ENCODE measurements at places on chromosomes 2 and 18.

- peak overlapping the region; percentile 86 for H3K4me3 ChIP-seq
- H3K27me3 ChIP-seq = peaks cover 24% of the 10 kb centered on the region
These were observed 1.3 kb upstream of the TBC1D8 start for GRCh38 chr2:101152272-101153076.

DNA sequence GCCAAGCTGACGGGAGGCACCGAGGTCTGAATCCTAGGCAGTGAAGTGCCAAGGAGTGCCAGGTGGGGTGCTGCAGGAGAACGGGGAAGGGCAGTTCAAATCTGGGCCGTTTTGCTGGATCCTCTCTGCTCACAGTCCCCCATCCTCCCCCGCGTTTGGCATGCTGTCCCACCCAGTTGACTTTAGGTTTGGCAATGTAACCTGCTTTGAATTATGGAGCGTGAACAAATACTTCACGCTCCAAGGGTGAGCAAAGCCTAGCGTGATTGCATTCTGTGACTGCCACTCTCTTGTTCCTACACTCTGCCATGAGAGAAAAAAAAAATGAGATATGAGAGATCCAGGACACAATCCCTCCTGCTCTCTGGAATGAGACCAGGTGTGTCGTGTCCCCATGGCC is 381.9 kb downstream of the ZNF516 start:
- no peaks in the 10 kb centered on the region for H3K4me1 ChIP-seq

- no peaks in the 10 kb centered on the region for H3K4me1 ChIP-seq
- no peak for DNase-seq
- H3K27ac ChIP-seq = no peak overlapping the region
- H3K4me3 ChIP-seq = no peak overlapping the region
- H3K36me3 ChIP-seq = no peaks in the 10 kb centered on the region
These were observed 277.1 kb downstream of the PIEZO2 start for GRCh38 chr18:10872304-10872703.

- H3K4me3 ChIP-seq = no peak overlapping the region
- no peak overlapping the region for H3K27ac ChIP-seq
- no peaks in the 10 kb centered on the region for H3K27me3 ChIP-seq
- no peaks in the 10 kb centered on the region for H3K36me3 ChIP-seq
- peaks cover 14% of the 10 kb centered on the region for H3K4me1 ChIP-seq
These were observed 7.1 kb downstream of the CATIP start for GRCh38 chr2:218363736-218364135.

GRCh38 chr2:98985905-98986666 is 50.1 kb upstream of the CRACDL start:
- no peak overlapping the region for H3K4me3 ChIP-seq
- H3K36me3 ChIP-seq = peaks cover 1% of the 10 kb centered on the region
- no peaks in the 10 kb centered on the region for H3K4me1 ChIP-seq
- H3K27ac ChIP-seq = no peak overlapping the region
- H3K27me3 ChIP-seq = peaks cover 3% of the 10 kb centered on the region
- no peak for DNase-seq

GRCh38 chr2:174752403-174753037 is 11.8 kb downstream of the CHRNA1 start:
- DNase-seq = no peak
- H3K4me3 ChIP-seq = peak overlapping the region; percentile 19
- H3K27me3 ChIP-seq = peaks cover 3% of the 10 kb centered on the region
- H3K4me1 ChIP-seq = peaks cover 50% of the 10 kb centered on the region

- DNase-seq = no peak
- H3K4me3 ChIP-seq = no peak overlapping the region
- peaks cover 70% of the 10 kb centered on the region for H3K36me3 ChIP-seq
- no peaks in the 10 kb centered on the region for H3K4me1 ChIP-seq
- H3K27me3 ChIP-seq = no peaks in the 10 kb centered on the region
These were observed 28.1 kb downstream of the ADNP2 start for GRCh38 chr18:80137137-80137536.

DNA sequence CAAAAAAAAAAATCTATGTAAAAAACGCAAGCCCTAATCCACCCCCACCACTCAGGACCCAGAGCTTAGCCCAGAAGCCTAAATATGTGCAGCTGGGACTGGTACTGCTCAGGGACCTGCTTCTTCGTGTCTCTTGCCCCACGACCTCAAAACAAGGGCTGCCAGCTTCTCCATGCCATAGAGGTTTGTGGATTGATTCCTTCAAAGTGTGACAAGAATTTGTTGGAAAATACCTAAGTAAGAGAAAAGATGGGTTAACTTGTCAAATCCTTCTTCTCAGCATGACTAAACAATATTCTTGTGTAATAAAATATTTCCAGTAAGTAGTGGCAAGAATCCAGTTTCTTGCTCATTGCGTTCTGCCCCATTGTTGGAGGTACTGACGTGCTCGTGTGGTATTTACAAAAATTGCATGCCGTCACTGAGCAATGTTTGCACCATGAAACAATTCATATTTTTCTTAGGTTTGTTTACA is 825 bp upstream of the SCYGR1 start:
- no peak for DNase-seq
- H3K4me1 ChIP-seq = peaks cover 45% of the 10 kb centered on the region
- H3K36me3 ChIP-seq = no peaks in the 10 kb centered on the region
- no peak overlapping the region for H3K4me3 ChIP-seq

DNA sequence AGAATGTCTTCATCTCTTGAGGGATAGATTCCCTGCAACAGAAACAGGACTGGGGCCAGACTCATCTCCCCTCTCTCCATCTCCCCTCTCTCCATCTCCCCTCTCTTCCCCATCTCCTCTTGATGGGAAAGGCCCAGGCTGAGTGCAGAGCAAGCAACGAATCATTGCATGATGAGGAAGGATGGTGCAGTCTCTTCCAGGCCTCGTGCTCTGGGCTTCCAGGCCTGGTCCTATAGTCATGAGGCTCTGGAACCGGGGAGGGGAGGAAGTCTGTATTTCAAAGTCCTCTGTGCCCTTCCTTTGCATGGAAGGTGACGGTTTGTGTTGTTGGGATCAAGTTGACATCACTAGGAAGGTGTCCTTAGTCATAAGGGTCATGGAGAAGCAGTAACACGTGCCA is 115.6 kb upstream of the NEDD4L start:
- H3K27me3 ChIP-seq = no peaks in the 10 kb centered on the region
- DNase-seq = no peak
- H3K4me1 ChIP-seq = peaks cover 16% of the 10 kb centered on the region
- H3K36me3 ChIP-seq = no peaks in the 10 kb centered on the region
- no peak overlapping the region for H3K4me3 ChIP-seq
- no peak overlapping the region for H3K27ac ChIP-seq

GRCh38 chr2:10709290-10709939 is 12.0 kb upstream of the ATP6V1C2 start:
- no peaks in the 10 kb centered on the region for H3K36me3 ChIP-seq
- no peak for DNase-seq
- no peak overlapping the region for H3K4me3 ChIP-seq

GRCh38 chr2:210630873-210631560 is 74.6 kb downstream of the CPS1 start:
- DNase-seq = no peak
- peaks cover 2% of the 10 kb centered on the region for H3K27me3 ChIP-seq
- H3K27ac ChIP-seq = no peak overlapping the region
- H3K4me3 ChIP-seq = no peak overlapping the region

DNA sequence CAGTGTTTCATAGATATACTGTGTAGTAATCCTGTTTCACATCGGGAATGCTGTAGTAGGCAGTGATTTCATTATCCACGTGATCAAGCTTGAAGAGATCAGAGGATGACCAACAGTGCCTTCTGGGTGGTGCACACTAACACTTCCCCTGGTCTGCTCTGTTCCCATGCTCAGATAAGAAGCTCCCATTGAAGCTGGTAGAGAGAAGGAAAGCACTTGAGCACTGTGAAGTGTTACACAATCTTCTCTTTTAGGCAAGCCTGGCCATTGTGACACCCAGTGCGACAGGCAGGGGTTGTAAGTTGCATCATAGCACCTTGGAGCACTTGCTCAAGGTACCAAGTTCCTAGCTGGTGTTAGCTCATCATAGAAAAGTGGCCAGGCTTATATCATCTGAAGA is 30.6 kb upstream of the GPD2 start:
- DNase-seq = no peak
- no peak overlapping the region for H3K4me3 ChIP-seq

DNA sequence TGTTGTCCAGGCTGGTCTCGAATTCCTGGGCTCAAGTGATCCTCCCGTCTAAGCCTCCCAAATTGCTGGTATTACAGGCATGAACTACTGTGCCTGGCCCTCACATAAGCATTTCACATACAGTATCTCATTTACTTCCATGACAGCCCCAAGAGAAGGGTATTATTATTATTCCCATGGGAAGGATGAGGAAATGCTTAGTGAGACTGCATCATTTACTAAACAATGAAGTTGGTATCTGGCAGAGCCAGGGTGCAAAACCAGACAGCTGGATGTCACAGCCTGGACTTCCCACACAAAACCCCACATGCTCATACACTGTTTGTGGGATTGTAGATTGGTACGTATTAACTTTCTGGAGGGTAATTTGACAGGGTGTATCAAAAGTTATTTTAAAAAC is 29.9 kb downstream of the DAPL1 start:
- H3K4me1 ChIP-seq = no peaks in the 10 kb centered on the region
- H3K36me3 ChIP-seq = no peaks in the 10 kb centered on the region
- no peak for DNase-seq
- no peak overlapping the region for H3K4me3 ChIP-seq

- H3K4me1 ChIP-seq = peaks cover 79% of the 10 kb centered on the region
- H3K27ac ChIP-seq = peak overlapping the region; percentile 99
- peaks cover 73% of the 10 kb centered on the region for H3K36me3 ChIP-seq
- no peaks in the 10 kb centered on the region for H3K27me3 ChIP-seq
- DNase-seq = peak; percentile 29
These were observed 35.8 kb downstream of the ST3GAL5 start for GRCh38 chr2:85852937-85853498.

GRCh38 chr2:52423111-52423510 is 1344.5 kb upstream of the CHAC2 start:
- no peak overlapping the region for H3K4me3 ChIP-seq
- no peak overlapping the region for H3K27ac ChIP-seq
- no peaks in the 10 kb centered on the region for H3K27me3 ChIP-seq
- DNase-seq = no peak
- no peaks in the 10 kb centered on the region for H3K36me3 ChIP-seq

DNA sequence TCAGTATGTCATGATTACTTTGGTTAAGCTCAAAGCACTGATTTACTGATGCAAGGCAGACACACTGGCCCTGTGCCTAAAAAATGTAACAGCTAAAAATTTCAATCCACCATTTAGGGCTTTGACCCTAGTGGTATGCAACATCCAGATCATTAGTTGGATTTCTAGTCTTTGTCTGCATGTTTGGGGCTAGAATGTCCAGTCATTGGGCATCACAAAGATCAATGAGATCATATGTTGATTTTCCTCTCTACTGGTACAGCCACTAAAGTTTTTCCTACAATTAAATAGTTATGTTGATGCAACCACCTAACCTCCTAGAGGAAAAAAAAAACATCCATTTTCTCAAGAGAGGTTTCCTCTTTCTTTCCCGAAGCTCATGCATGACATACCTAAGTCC is 53.4 kb upstream of the REV1 start:
- no peak overlapping the region for H3K4me3 ChIP-seq
- H3K27me3 ChIP-seq = no peaks in the 10 kb centered on the region
- H3K36me3 ChIP-seq = peaks cover 28% of the 10 kb centered on the region

DNA sequence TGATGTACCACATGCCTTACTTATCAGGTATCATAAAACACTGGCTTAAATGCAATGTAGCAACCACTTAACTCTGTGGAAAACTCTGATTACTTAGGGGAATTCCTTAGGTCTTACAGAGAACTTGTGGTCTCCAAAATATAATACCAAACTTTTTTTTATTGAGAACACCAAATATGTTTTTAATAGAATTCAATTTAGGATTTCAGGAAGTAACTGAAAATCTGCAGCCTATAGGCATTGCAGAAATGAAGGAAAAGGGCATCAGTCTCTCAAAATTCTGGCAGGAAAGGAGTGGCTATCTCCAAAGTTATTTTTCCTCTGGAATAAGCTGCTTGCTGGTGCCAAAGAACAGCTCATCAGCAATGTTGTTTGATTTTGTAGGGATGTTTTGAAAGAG is 105.3 kb upstream of the UGP2 start:
- H3K36me3 ChIP-seq = no peaks in the 10 kb centered on the region
- no peak overlapping the region for H3K4me3 ChIP-seq
- DNase-seq = no peak

DNA sequence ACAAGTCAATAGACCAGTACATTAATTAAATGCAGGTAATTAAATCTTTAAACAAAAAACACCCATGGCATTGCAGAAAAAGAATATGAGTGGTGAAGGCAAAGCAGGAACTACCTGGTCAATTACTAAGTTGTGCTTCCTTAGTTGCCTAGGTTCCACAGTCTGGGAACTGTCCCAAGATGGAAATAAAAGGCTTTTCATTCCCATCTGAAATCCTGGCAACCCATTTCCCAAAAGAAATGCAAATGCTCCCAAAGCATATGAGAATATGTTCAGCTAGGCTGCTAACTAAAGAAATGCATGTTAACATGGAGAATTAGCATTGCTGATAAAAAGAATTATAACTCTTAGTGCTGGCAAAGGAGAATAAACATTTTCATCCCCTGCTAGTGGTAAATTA is 177.8 kb downstream of the TMEM163 start:
- H3K4me3 ChIP-seq = no peak overlapping the region
- H3K4me1 ChIP-seq = no peaks in the 10 kb centered on the region

DNA sequence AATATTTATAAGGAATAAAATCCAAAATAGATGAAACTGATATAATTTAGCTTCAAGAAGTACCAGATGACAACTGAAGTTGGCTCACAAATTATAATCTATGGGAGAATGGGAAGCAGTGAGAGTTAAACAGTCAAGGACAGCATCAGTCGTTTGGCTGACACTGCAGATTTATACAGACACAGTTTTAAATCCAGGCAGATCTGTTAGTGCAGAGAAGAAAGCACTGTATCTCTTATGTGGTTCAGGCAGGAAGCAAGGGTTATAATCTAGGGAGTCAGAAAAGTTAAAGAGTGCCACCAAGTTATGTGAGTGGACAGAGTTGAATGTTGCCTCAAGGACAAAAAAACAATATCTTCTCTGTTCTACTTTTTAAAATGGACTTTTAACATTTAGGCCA is 880.2 kb downstream of the TSN start:
- H3K27me3 ChIP-seq = no peaks in the 10 kb centered on the region
- no peak overlapping the region for H3K27ac ChIP-seq
- H3K4me1 ChIP-seq = no peaks in the 10 kb centered on the region
- no peaks in the 10 kb centered on the region for H3K36me3 ChIP-seq
- no peak overlapping the region for H3K4me3 ChIP-seq
- DNase-seq = no peak

- no peaks in the 10 kb centered on the region for H3K4me1 ChIP-seq
- H3K36me3 ChIP-seq = no peaks in the 10 kb centered on the region
- H3K27me3 ChIP-seq = peaks cover 24% of the 10 kb centered on the region
- no peak for DNase-seq
These were observed 69.6 kb downstream of the RDH14 start for GRCh38 chr2:18490901-18491300.

GRCh38 chr2:241545106-241545505 is 13.4 kb upstream of the BOK start:
- no peaks in the 10 kb centered on the region for H3K36me3 ChIP-seq
- peaks cover 4% of the 10 kb centered on the region for H3K4me1 ChIP-seq
- DNase-seq = no peak

GRCh38 chr2:142588269-142588668 is 289.2 kb upstream of the KYNU start:
- no peaks in the 10 kb centered on the region for H3K27me3 ChIP-seq
- no peak overlapping the region for H3K27ac ChIP-seq
- peaks cover 15% of the 10 kb centered on the region for H3K4me1 ChIP-seq
- no peak for DNase-seq
- H3K36me3 ChIP-seq = no peaks in the 10 kb centered on the region
